D341Med (cell line): ENCODE measurements at places on chromosomes 1 and 21.

DNA sequence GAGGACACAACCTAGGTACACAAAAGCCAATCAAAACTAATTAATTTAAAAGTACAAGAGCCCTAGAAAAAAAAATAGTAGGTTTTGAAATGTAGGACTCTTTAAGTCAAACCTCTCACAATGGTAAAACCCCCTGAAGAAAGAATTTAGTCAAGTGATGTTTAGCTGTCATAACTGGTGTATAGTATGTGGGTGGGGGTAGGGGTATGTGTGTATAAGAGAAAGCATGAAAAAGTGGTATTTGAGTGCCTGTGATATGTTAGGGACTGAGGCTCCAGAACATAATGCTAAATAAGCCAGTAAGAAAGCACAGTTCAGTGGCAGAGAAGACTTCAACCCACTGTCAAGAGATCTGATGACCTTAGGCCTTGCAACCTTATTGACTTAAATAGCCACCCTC, 507.9 kb downstream of the TTLL7 start:
- DNase-seq, result no peak

- no peak for DNase-seq
Observed at GRCh38 chr1:11725616-11726015, 10.3 kb upstream of the AGTRAP start.

GRCh38 chr1:159826441-159827101, at the start of gene SLAMF8:
Gene SLAMF8, plus strand, starts transcription at chr1:159826873. Its CDS starts 26 bp downstream, at chr1:159826899.
- no peak for DNase-seq

GRCh38 chr1:193402037-193402436, 215.6 kb upstream of the B3GALT2 start:
- no peak for DNase-seq

DNA sequence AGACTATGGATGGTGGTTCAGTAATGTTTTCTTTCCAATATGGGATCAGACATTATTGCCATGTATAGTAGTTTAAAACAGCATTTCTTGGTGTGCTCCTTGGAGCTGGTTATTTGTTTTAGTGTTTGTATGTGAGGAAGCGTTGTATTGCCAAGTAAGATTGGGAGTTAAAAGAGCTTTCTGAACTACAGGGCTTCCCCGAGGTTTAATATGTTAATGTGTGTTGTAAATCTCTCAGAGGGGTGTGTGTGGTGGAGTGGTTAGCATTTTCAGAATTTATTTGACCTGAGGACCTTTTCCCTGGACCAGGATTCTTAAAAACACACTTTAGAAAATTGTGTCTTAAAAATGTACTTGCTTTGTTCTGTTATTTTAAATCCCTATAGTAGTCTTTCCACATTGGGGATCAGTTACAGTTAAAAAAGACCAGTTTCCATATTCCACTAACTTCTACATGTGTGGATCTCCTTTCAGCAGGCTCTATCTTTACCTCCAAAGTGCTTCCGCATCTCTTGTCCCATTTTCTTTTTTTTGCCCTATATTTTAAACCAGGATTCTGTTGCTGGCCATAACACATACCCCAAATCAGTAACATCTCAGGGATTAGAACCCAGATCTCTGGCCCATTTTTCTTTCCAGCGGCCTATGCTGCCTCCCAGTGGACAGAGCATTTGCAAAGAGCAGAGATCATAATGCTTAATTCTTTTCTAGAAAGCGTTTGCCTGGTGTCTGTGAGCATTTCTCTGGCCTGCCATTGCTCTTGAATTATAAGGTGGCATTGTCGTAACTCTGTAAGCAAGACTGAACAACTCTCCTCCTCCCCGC, 58.6 kb downstream of the PBX1 start:
- peak; percentile 62 for DNase-seq
